RPMI8226 (cell line): ENCODE measurements at places on chromosomes 2 and 18.

GRCh38 chr2:151238527-151239487, 22.9 kb downstream of the RBM43 start:
- DNase-seq: peak; percentile 49

DNA sequence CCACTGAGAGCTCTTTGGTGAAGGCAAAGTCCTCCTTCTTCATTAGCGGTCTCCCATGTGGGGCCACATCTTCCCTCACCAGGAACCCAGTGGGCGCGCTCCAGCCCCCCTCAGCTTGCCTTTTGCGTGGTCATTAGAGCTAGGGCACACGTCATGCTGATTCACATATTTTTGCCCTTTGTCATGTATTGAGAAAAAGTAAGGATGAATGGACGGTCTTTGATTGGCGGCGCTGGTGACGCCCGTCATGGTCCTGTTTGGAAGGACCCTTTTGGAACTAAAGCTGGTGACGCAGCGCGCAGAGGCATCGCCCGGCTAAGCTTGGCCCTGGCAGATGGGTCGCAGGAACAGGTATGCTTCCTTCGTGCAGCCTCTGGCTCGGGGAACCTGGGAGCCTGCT, 3.1 kb downstream of the SLC14A1 start:
- DNase-seq: no peak

GRCh38 chr18:12393998-12394397, 13.7 kb upstream of the PRELID3A start:
- no peak for DNase-seq

- no peak for DNase-seq
Measured at GRCh38 chr2:218381916-218382366, at the start of gene SLC11A1. Gene SLC11A1 (plus strand): TSS chr2:218382273. CDS start chr2:218382369, 96 bp downstream.

DNA sequence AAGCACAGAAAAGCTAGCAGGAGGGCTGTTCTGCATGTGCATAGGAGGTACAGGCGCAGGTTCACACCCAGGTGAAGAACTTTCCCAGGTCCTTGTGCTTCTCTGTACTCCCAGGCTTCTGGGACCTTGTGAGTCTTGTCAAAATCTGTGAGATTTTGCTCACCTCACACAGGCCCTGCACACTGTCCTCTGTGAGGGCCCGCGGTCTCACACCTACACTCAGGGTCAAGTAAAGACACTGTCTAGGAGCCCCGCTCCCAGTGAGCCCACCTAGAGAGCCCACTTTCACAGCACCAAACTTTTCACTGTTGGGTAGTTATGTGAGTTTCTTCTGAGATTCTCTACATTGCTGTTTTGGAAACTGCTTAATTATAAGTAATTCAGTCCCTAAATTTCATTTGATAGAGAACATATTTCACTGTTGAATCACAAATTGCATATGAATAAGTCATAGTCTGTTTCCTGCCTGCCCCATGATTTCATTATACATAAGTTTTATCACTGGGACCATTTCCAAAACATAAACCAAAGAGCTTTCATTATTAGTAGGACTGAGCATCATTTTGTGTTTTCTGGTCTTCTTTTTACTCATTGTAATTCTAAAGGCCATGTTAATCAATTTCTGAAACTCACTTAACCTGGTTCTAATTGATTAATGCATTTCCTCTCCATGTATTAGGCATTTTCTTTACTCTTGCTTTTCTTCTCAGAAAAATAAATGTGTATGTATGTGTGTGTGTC, 234.2 kb upstream of the SPOPL start:
- no peak for DNase-seq

GRCh38 chr18:63031375-63031774, 288.2 kb downstream of the BCL2 start:
- no peak for DNase-seq

- peak; percentile 48 for DNase-seq
Measured at GRCh38 chr2:36246320-36246990, 109.1 kb upstream of the CRIM1 start.

- DNase-seq: no peak
Measured at GRCh38 chr2:204693262-204693661, 148.0 kb downstream of the PARD3B start.

DNA sequence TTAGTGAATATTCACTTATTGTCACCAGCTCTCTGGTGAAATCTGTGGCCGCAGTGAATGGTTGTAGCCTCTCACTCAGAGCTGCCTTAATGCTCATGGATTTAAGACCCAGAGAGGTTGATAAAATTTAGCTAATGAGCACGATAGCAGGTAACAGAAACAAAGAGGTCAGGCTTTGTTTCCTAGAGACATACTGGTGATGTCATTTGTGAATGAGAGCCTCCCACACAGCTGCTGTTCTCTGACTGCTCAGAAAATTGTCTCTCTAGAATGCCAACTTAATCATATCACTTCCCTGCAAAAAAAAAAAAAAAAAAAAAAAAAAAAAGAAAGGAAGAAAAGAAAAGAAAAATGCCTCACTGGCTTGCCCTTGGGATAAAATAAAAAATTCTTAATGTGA, 411.7 kb upstream of the MYT1L start:
- DNase-seq: no peak

DNA sequence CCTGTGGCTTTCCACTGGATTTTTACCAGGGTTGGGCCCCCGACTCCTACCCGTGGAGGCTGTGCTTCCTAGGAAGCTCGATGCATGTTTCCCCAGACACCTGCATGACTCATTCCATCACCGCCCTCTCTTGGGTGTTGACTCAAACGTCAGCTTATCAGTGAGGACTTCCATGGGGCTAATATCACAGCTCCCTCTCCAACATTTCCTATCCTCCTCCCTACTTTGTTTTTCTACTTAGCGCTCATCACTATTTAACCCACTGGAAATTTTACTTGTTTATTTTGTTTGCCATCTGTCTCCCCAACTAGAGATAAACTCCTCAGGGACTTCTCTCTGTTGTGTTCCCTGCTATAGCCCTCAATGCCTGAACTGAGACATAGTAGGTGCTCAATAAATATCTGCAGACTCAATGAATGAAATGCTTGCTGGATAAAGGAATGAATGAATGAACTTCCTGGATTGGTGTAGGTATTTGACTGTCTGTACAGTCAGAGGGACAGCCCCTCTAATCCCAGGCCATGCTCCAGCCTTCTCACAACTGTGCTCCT, 89.7 kb upstream of the MSH2 start:
- no peak for DNase-seq

DNA sequence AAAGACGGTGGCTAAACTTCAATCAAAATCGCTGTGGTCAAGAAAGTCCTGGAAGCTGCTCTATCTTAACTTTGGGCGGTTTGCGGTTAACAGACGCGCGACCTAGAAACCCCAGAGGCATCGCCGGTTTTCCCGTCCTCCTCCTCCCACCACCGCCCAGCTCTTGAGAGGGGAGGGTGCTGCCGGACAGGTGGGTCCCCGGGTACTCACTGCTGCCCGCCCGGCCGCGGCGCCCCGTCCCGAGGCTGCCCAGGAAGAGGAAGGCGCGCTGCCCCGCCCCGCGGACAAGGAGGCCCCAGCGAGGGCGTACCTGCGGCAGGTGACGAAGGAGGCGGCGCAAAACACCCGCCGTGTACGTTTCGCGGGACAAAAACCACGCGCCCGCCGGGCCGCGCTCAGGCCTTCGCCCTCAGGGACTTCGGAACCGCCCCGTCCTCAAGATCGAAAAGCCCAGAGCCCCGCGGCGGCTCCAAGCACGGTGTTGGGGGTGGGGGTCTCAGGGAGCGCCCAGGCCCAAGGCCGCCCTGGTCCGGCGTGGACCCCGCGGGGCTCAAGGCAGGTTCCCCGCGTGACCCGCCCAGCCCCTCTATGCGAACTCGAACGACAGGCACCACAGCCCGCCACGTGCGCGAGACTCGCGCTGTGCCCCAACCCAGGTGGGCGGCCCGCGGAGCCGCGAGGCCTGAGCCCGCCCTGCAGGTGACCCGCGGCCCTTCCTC, at the start of gene SH3YL1:
Gene SH3YL1, minus strand, starts transcription at position 259 of the 719 bp plus-strand sequence. Its CDS starts 48 bp downstream, at position 211.
- DNase-seq: peak; percentile 36

DNA sequence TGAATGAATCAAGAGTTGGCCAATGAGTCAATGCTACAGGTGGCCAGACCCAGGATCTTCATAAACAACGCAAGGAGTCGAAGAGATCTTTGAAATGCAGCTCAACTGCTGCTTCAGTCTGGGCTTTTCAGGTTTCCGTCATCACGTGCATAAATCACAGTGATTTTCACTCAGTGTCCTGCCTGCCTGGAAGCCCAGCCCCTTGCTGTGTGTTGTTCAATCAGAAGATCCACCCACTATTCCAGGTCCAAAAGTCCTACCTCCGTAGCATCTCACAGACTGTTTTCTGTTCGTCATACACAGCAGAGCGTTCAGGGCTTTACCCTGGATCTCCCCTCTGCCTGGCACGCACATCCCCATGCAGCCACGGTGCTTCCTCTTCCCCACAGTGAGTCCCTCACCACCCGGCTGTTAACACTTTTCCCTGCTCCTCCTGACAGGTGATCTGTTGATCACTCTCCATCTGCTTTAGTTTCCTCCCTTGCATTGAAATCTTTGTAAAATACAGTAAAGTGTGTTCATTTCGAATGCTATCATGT, 216.3 kb downstream of the MYT1L start:
- no peak for DNase-seq

GRCh38 chr18:70314151-70314782, 25.4 kb downstream of the SOCS6 start:
- no peak for DNase-seq

DNA sequence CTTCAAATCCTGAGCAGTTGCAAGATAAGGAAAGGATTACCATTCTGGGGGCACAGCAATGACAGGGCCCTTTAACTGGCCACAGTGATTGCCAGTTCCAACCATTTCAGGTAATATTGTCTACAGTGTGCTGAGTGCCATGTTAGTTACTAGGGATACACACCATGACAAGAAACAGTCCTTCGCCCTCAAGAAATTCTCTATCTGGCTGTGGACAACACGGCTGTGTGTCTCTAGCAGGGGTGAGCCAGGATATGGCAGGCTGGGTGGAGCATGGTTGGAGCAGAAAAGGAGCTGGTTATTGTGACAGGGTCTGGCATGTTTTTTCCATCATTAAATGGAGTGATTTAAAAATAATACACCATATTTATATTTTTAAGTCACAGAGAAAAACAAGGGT, 31.0 kb downstream of the TSPYL6 start:
- no peak for DNase-seq

- DNase-seq: no peak
Measured at GRCh38 chr2:171958475-171958874, 36.2 kb downstream of the HAT1 start.

DNA sequence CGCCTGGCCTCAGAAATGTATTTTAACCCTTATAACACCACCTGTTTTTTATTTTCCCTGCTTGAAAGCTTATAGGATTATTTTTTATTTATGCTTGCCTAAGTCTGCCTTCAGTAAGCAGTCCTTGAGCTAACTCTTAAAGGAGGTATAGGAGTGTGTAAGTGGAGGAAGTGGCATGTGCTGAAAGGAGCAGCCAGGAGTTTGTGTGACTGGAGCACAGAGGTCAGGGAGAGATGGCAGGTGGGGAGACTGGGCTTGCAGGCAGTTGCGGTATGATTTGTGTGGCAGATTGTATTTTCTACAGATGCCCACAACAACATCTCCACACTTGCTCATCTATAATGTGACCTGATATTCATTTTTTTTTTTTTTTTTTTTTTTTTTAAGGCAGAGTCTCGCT, 27.2 kb upstream of the PAIP2B start:
- no peak for DNase-seq

DNA sequence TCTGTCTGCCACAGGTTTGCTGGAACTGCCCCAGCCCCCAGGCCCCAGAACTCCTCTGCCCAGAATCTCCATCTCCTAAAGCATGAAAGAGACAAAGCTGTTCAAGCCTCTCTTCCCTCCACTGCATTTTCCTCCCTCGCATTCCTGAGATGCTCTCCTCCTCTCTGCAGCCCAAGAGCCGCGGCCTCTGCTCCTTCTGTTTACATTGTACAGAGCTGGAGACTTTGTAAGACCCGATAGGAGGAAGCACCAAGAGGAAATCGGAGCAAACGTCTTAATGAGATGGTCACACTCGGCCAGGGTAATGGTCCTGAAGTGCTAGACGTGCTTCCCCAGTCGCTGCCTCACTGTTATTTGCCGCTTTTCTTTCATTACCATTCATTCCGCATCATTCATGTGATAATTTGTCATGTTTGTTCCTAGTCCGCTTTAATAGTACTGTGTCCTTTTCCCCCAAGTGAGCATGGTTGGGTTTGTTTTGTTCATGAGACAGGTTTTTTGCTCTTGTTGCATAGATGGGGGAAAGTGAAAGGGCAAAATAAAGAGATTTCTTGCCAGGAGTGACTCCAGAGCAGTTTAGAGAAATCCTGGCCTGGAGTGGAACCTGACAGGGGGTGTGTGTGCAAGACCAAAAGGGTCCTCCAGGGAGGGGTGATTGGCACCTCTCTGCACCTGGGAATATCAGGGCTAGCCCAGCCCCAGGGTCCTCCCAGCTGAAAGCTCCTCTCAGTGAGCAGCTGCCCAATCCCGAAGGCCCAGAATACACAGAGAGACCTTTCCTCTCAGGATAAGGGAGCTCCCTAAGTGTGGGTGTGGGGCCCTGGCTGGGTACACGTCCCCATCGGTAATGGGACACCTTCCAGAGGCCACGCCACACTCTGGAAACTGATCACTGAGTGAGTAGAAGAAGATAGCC, 44.9 kb upstream of the ID2 start:
- no peak for DNase-seq

GRCh38 chr18:23521907-23522306, 18.6 kb downstream of the RMC1 start:
- DNase-seq: no peak

DNA sequence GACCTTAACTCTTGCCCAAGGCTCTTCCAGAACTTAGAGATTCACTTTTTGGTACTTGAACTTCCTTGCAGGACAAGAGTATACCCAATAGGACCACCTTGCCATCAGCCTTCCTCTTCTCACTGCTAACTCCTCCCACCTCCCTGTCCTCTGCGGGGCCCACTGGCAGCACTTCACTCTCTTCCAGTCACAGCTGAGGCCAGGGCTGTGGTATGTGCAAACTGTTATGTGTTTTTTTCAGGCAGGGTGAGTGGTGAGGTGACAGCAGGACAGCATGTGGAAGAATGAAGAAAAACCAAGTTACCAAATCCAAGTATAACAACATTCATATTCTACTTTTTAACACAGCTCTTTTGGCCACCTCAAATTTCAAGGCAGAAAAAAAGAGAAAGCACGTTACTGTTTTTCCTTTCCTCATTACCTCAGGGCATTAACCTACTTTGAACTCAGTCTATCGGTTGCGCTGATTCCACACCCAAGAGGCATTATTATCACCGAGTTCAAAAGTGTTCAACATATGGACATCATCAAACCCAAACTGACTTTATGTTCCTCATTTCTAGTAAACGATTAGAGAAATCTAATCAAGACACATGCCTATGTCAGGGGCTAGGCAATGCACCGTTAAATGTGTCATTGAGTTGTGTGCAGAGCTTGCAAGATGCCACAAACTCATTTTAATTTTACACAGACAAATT, 605.2 kb upstream of the SYT4 start:
- no peak for DNase-seq
